Kidney capillary endothelial cell (primary cell): ENCODE measurements at places on chromosomes 1 and 21.

DNA sequence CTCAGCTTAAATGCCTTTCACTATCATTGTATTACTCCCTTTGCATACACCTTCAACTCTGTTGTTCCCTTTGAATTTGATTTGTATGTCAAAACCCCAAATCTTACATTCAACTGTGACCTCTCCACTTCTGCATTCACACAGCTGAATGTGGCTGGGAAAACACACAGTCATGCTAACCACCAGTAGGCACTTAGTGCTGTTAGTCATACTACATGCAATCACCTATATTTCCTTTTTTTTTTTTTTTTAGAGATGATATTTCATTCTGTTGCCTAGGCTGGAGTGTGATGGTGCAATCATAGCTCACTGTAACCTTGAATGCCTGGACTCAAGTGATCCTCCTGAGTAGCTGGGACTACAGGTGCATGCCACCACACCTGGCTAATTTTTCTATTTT, 16.2 kb downstream of the BTBD8 start:
- DNase-seq, result no peak

GRCh38 chr1:29264773-29265389, 28.6 kb downstream of the PTPRU start:
- peak; percentile 20 for DNase-seq

DNA sequence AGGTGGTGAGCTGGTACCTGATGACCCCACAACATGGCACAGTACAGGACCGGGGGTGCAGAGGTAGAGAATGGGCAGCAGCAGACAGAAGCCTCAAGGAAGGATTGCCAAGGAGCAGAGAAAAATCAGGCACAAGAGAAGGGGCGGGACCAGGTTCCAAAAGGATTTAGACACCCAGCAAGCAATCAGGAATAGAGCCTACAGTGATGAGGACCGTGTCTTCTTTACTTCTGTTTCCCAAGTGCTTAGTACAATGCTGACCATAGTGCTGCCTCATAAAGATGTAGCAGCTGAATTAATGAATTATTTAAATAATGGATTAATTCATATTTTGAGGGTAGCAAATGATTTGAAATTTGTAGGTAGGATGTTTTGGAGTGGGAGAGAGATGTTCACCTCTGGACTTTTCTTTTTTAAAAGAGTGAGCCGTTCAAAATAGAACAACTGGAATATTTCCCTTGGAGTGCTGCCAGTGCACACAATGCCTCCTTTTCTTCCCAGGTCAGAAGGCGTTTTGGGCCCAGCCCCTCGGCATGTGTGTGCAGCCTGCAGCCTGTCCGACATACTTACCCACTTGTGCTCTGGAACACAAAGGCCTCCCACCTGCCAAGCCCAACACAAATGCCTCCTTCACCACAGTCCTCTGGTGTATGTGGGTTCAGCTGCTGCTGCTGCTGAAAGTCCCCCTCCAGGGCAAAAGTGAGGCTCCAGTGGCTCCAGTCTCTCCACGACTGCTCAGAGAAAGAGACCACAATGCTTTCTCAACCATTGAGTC, 19.6 kb downstream of the KANK4 start:
- no peak for DNase-seq

DNA sequence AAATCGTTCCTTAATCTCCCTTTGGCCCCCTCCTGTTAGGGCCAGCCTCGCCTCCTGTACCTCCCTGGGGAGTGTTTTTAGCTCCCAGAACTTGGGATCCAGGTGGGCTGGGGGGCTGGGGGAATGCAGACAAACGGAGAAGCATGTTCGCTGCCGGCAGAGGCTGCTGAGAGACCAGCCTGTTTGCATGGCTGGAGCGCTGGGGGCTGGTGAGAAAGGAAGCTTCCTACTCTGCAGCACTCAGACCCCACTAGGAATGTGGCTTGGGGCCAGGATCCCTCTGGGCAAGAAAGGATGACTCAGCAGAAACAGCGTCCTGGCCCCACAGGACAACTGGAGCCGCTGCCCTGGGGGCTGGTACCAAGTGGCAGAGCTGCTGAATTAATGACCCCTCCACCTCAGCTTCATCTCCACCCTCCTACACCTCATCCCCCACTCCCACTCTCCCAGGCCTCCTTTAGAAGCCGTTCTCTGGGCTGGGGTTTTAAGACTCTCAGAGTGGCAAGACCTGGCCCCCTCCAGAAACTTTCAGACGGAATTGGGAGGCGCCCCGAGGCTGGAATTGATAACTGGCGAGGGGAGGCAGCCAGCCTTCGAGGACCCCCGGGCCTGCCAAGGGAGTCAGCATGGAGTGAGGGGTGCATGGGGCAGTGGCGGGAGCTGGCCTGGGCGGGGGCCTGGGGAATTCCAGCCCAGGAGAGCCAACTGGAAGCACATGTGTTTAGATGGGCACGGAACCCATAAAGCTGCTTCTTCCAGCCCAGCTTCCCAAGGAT, 28.5 kb upstream of the EPS8L3 start:
- DNase-seq, result peak; percentile 84

DNA sequence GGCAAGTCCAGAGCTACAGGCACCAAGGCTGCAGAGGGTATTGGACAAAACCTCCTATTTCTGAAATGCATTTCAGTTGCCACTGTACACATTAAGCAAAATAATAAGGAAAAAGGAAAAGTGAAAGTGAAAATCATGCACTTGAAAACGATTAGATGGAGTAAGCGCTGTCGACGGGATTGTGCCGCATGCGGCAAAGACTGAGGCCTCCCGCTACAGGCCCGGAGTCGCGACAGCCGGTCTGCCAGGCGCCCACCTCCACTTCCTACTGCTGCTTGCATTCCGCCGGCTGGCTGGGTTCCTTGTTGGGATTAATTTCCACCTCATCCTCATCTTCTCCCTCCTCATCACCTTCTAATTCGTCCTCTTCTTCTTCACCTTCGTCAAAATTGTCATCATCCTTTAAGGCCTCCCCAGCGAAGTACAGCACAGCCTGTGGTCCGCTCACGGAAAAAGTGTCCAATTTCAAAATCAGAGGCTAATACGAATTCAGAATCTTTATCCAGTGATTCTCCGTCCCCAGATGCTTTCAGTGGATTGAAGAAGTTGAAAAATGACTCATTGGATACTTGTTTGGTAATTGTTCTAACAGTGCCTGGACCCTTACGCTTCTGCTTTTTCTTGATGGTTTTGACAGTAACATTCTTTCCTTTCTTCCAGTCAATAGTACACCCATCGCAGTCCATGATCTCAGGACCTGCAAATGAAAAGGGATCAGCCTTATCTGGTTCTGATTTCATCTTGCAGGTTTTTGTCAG, 38.0 kb downstream of the CD58 start:
- DNase-seq, result no peak

- no peak for DNase-seq
These were observed 10.3 kb upstream of the SLC30A10 start for GRCh38 chr1:219938706-219939105.

DNA sequence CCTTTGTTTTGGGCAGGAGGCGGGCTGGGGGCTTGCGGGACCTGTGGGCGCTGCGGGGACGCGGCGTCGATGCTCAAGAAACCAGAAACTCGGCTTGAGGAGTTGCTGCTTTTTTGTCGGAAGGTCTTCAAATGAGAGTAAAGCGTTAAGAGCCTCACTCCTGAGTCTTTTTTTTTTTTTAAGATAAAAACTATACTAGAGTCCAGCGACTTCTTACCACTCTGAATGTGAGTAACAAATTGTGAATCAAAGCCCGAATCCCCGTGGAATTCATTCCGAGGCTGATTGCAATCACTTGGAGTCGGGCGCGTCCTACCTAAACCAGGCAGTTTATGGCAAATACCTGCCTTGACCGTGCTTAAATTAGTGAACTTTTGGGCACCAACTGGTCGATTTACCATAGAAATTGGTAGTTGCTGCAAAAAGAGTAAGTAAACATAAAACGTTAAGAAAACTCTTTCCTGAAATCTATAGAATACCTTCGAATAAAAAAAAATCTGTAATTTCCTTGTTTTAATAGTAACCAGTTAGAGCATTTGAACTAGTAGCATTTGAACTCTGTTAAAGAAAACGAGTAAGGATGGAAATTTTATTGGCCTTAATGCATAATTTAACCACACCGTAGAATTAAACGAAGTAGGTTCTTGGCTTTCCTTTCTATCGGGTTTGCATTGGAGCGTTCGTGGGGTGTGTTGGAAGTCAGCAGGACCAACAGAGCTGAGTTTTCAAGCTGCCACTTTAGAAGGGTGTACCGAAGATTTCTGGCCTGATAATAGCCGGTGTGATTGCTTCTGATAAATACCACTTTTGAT, 769 bp downstream of the GPSM2 start:
- DNase-seq, result no peak

GRCh38 chr1:17611991-17612390, 72.5 kb downstream of the ARHGEF10L start:
- DNase-seq, result no peak

GRCh38 chr21:17343055-17343454, 169.8 kb upstream of the CXADR start:
- peak; percentile 21 for DNase-seq

- DNase-seq, result no peak
These were observed 8.3 kb downstream of the CFHR2 start for GRCh38 chr1:196951711-196952394.

DNA sequence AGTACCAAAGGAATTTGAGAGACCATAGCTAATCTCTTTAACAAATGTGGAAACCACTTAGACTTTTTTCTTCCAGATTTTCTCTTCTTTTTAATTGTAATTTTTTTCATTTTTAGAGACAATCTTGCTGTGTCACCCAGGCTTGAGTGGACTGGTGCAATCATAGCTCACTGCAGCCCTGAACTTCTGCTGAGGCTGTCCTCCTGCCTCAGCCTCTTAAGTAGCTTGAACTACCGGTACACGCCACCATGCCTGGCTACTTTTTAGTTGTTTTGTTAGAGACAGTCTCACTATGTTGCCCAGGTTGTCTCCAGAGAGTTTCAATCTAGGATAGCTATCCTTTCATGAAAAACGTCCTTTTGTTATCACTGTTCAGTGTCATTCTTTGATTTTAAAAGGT, 15.0 kb downstream of the PRRC2C start:
- no peak for DNase-seq

GRCh38 chr1:158146165-158146564, 34.5 kb upstream of the CD1D start:
- no peak for DNase-seq

GRCh38 chr1:31785947-31786290, 21.8 kb upstream of the ADGRB2 start:
- DNase-seq, result no peak

- DNase-seq, result no peak
These were observed 164.0 kb downstream of the PGBD5 start for GRCh38 chr1:230261928-230262650.

GRCh38 chr1:247962911-247963588, 2.0 kb upstream of the OR2AK2 start:
- no peak for DNase-seq

DNA sequence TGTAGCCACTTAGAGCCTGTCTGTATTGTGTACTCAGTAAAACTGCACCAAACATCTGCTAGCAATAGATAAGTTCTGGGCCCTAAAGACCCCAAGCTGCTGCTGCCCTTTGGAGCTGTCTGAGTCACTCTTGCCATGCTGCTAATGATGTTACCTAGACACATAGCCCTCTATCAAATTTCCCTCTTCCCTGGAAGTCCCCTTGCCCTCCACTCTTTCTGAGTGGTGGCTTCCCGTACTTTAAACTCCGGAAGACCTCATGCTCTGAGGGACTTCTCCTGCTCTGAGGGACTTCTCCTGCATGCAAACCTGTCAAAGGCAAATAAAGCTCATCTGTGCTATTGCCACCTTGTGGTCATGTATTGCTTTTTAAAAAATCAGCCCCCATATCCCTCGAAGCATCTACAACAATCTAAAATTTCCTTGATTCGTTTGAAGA, 34.0 kb downstream of the FH start:
- DNase-seq, result no peak

GRCh38 chr21:46667741-46668380, 32.4 kb downstream of the PRMT2 start:
- peak; percentile 12 for DNase-seq

- no peak for DNase-seq
These were observed 22.0 kb downstream of the SLC37A1 start for GRCh38 chr21:42535602-42536171.

GRCh38 chr1:157239936-157240335, 101.7 kb upstream of the ETV3 start:
- DNase-seq, result no peak

GRCh38 chr1:169844941-169845608, 48.6 kb downstream of the SCYL3 start:
- no peak for DNase-seq

- no peak for DNase-seq
These were observed 173.6 kb upstream of the CSF3R start for GRCh38 chr1:36656271-36656670.

DNA sequence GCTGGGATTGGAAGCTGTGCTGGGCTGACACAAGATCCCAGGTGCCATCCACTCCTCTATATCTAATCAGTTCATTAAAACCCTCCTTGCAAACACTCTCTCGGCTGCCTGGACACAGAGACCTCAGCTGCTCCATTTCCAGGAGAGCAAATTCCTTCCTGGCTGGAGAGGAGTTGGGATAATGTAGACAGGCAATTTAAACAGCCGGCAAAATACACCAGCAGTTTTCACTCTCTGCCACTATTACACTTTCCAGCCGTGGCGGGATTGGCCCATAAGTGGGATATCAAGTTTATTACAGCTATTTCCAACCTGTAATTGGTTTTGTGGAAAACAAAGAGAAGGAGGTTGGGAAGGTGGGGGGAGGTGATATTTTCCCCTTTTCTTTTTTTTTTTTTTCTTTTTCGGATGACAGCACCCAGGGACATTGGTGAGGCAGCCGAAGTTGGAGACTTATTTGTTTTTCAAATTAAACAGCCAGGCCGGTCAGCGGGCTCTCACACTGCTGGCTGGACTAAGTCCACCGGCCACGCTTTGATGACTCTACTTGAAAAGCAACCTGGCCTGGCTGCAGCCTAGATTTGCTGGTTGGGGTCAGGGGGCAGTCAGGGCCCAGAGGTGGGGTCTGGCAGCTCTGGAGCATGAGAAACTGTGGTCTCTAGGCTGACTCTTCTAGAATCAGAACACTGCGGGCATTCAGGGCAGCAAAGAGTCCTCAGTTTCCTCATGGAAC, 177.4 kb downstream of the IGSF21 start:
- DNase-seq, result no peak

DNA sequence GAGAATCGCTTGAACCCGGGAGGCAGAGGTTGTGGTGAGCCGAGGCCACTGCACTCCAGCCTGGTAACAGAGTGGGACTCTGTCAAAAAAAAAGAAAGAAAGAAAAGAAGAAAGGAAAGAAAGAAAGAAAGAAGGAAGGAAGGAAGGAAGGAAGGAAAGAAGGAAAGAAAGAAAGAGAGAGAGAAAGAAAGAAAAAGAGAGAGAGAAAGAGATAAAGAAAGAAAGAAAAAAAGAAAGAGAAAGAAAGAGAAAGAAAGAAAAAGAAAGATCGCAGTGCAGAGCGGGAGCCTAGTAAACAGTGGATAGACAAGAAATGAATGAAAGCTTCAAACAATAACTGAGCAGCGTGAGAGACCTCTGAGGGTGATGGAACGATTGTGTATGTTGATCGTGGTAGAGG, 20.6 kb upstream of the GRHL3 start:
- no peak for DNase-seq

- DNase-seq, result no peak
These were observed 73.8 kb downstream of the MRPL37 start for GRCh38 chr1:54273795-54274163.

- DNase-seq, result no peak
These were observed 40.2 kb upstream of the C1orf53 start for GRCh38 chr1:197862221-197862620.

- no peak for DNase-seq
These were observed 42.9 kb upstream of the TDRD10 start for GRCh38 chr1:154459080-154459479.

GRCh38 chr1:154972213-154972516, 1.6 kb upstream of the SHC1 start:
- no peak for DNase-seq
